ENCODE measurements at places on chromosomes 16 and 17. TPM values are rescaled to one million over a fixed set of nuclear protein-coding genes. Genes with fewer than 3 reads are reported as not detected.

The ADAD2 gene
- total RNA-seq: not detected

DNA sequence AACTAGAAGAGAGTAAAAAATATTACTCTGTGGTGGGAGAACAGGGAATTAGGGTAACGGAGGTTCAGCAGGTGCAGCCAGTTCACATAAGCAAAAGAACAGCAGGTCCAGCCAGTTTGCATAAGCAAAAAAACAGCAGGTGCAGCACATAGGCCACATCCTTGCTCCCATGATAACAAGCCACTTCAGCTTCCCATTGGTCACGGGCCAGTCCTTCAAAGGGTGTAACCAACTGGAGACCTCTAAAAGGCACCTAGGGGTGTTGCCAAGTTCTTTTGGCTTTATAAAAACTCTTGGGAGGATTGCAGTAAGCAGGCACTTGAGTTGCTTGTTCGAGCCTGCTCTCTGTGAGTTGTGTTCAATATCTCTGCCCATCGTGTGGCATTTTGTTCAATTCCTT lies 488.1 kb downstream of the XYLT1 start:
- no peak for DNase-seq

DNA sequence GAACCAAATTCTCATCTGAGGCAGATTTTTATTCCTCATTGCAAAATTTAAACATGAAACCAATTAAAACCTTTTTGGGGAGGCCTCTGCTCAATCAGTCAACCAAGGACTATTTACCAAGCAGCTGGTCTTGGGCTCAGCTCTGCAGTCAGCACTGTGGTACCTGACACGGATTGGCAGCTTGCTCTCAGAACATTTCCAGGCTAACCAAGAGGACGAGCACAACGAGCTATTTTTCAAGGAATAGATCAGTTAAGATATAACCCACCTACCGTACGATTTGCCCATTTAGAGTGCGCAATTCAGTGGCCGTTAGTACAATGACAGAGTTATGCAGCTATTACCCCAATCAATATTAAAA lies 26.4 kb upstream of the KLHDC4 start:
- no peak for DNase-seq

GRCh38 chr16:88804552-88805339 lies 1.2 kb downstream of the CDT1 start:
- DNase-seq: no peak

GRCh38 chr16:3036726-3037315 lies at the start of gene BICDL2:
Gene BICDL2 (minus strand): TSS chr16:3036944. CDS start chr16:3035496, 1,448 bp downstream.
- no peak for DNase-seq

- DNase-seq: no peak
Observed at GRCh38 chr17:67098006-67098405, 53.7 kb downstream of the CACNG1 start.

Measured in kidney epithelial cell (primary cell).